ENCODE measurements at places on chromosomes 5 and 9.

DNA sequence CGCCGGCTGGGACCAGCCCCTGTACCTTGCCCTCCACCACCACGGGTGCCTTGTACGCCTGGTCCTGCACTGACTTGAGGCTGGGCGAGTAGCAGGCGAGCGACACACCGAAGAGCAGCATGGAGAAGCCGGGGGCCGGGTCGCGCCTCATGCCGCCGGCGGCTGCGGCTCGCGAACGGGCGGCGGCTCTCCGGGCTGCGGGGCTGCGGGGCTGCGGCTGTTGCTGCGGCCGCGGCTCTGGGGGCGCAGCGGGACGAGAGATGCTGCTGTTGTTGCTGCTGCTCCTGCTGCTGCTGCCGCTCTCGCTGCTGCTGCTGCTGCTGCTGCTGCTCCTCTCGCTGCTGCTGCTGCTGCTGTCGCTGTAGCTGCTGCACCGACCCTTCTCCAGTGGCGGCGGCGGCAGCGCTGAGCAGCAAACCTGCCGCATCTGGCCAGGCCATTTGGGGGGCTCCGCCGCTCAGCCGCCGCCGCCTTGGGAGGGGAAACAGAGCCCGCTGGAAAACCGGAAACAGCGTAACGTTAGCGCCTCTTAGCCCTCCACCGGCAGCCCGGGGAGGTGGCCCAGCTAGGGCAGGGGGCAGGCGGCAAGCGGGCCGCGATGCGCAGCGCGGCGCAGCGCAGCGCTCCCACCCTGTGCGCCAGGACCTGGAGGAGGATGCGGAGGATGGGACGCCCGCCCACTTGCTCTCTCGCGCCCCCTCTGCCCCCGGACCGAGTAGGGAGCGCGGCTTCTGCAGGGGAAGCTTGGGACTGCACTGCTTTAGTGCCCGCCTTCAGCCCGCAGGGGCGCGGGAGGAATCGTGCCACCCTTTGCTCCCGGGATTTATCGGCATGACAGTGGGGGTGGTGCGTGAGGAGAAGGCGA lies at the start of gene NRG2:
TSS of gene NRG2 (minus strand) at position 657 of the 865 bp plus-strand sequence.
- DNase-seq, result peak; percentile 68

GRCh38 chr5:125890511-125890931 lies 532.7 kb upstream of the GRAMD2B start:
- DNase-seq, result no peak

GRCh38 chr5:138989720-138990119 lies 114.6 kb upstream of the LRRTM2 start:
- DNase-seq, result no peak

GRCh38 chr5:172820046-172820767 lies 13.8 kb upstream of the ERGIC1 start:
- DNase-seq, result no peak

DNA sequence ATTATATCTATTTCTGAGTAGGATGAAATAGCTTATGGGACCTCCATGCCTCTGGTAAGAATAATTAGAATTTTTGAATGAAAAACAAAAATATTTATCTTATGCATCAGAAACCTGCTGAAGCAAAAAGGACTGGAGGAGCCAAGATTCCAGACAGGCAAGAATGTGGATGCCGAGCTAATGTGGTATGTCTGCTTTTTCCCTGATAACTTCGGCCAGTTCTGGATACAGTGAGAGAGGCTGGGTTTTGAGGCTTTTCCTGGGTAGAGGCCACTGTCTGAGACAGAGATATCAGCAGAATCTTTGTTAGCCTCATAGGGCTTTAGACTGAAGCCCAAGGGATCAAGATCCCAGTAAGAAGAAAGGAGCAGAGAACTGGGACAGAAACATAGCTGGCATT lies 5.2 kb upstream of the CTNND2 start:
- DNase-seq, result no peak

- DNase-seq, result no peak
Observed at GRCh38 chr9:11039006-11039405, 426.2 kb upstream of the PTPRD start.

DNA sequence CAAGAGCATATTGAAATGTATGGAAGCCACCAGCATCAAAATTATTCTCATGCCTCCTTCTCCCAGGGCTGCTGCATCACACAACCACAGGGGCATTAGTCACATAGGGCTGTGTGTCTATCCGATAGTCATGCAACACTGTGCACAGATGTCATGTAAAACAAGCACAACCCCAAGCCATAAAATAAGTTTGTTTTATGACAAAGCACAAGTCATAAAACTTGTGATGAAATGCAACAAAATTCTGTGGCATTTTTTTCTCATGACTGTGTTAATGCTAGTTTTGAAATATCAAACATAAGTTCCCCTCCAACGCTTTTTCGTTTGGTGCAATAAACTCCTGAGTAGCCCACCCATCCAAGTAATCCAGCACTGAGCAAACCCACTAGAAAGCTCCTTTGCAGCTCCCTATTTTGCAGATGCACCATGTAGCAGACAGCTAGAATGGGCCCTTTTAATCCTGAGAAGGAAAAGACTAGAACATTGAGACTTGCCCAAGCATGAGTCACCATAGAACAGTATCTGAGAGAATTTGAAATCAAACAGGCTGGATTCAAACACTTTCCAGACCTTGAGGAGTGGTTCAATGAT lies 93.3 kb upstream of the ZNF366 start:
- no peak for DNase-seq

DNA sequence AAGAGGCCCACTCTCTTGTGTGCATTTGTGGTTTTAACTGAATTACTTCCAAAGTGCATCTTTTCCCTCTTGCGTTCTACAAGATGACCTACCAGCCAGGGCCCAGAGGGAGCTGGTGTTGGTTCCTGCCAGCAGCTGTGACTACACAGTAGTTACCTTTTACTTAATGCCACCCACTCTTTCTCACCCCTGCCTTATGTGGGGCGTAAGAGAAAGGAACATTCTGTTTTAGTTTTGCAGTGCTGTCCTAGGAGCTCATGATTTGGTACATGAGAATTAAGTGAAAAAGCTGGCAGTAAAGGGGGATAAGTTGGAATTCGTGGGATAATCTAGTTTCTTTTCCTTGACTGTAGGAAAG lies 45.4 kb downstream of the RCL1 start:
- DNase-seq, result no peak

DNA sequence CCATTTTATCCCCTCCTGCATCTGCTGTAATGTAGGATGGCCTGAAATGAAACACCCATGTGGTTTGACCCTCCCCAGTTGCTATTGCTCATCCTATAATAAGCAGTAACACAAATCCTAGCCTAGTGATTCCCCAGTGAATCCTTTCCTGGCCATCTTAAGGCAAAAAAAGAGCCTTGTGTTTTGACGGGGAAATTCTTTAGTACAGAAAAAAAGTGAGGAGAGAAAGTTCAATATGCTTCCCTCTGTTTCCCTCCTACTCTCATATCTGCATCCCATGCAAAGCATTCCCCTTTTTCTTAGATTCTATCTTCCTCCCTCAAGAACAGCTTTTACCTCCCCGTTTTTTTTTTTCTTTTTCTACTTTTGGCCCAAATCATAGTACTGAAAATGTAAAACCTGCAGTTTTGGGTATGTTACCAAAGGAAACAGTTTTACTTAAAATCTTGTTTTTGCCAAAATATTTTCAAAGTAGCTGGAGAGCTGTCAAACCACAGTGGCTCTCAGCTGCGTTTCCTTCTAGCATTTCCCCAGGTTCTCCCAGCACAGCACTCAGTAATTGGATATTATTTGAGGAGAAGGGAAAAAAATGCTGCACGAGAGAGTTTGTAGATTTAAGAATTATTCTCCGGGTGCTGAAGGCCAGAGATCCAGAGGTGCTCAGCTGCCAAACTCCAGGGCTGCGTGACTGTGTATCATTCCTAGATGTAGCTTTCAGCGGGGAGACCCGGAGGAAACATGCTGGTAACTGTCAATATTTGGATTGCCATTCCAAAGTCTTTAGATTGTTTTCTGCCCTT lies 321.4 kb downstream of the NPR3 start:
- DNase-seq, result no peak

- peak; percentile 61 for DNase-seq
Observed at GRCh38 chr9:132878695-132879456, at the start of gene SPACA9. Gene SPACA9, plus strand, starts transcription at chr9:132878898. Its CDS starts 5,050 bp downstream, at chr9:132883948.

DNA sequence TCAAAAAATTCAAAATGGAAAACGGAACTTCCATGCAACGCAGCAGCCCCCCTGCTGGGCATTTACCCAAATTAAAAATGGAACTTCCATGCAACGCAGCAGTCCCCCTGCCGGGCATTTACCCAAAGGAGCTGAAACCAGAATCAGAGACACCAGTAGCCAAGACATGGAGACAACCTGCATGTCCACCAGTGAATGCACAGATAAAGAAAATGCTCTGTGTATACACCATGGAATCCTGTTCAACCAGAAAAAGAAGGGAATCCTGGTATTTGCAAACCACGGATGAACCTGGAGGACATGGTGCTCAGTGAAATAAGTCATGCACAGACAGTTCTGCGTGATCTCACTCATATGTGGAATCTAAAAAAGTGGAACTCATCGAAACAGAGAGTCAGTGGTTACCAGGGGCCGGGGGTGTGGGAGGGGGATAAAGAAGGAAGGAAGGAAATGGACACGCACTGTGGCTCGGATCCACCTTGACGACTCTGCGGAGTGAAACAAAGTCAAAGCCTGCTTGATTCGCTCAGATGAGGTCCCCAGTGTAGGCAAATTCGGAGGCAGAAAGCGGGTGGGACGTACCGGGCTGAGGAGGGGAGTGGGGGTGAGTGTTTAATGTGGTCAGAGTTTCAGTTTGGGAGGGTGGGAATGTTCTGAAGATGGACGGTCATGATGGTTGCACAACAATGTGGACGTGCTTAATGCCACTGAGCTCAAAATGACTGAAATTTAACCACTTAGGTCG lies 40.2 kb upstream of the EXOC3 start:
- no peak for DNase-seq

- no peak for DNase-seq
Observed at GRCh38 chr5:112202694-112203093, 216.4 kb downstream of the EPB41L4A start.

- DNase-seq, result no peak
Observed at GRCh38 chr9:91176426-91176825, 185.3 kb downstream of the AUH start.

Data from endothelial cell (in vitro differentiated cells).